ENCODE measurements at places on chromosomes 13 and 19. TPM values are rescaled to one million over a fixed set of nuclear protein-coding genes. Genes with fewer than 3 reads are reported as not detected.

GRCh38 chr13:33644581-33645543, 173.1 kb upstream of the RFC3 start:
- DNase-seq, result no peak

The ANGPTL8 gene
- total RNA-seq, result not detected

The ZNF628 gene
- 20.4 TPM for total RNA-seq

The CCNA1 gene
- not detected for total RNA-seq

The MCEMP1 gene
- total RNA-seq, result not detected

The CDC42EP5 gene
- 133 TPM for total RNA-seq

The CLEC4M gene
- total RNA-seq, result not detected

The CD320 gene
- 20.0 TPM for total RNA-seq

Data from Peyer's patch (tissue), 4 donors.